ENCODE measurements at places on chromosomes 3 and 15.

DNA sequence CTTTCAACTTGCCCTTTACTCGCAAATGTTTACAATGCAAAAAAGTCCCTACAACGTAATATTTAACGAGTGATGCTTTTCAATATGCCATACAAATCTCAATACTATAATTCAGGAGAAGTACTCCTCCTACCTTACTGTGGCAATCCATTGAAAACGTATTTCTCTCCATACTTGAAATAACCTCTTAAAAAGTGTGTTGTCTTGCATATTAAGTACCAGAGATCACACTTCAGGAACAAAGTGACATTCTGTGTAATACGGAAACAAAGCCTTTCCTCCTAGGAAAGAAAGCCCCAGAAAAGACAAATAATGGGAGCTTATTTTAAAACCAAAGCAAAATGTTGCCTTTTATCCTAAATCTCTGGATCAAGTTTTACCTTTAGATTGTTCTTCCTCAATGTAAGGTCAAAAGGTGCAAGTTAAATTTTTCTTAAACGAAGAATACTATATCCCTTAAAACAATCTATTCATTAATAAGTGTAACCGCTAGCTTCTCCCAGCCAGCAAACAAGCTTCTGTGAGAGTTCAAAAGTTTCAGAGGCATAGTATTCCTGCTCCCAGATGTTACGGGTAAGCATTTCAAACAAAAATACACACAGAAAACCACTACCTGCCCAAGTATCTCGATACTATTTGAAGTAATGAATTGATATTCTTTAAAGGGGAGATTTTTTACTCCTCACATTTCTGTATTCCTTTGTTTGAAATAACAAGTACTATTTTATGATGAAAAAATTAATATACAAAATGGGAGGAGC, 1.7 kb downstream of the TJP1 start:
- DNase-seq = no peak

- no peak for DNase-seq
These were observed 139.4 kb upstream of the SLC7A14 start for GRCh38 chr3:170725285-170725731.

DNA sequence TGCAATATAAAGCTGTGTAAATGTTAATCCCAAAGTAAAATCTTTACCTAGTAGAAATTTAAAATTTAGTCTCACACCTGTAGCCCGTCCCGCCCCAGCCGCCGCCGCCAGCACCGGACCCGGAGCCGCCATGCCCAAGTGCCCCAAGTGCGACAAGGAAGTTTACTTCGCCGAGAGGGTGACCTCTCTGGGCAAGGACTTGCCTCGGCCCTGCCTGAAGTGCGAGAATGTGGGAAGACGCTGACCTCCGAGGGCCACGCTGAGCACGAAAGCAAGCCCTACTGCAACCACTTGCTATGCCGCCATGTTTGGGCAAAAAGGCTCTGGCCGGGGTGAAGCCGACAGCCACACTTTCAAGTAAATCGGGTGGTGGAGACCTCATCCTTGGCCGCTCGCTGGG, 22.1 kb upstream of the TOP2B start:
- no peak for DNase-seq

- no peak for DNase-seq
These were observed 96.5 kb downstream of the LIPC start for GRCh38 chr15:58528188-58528870.

DNA sequence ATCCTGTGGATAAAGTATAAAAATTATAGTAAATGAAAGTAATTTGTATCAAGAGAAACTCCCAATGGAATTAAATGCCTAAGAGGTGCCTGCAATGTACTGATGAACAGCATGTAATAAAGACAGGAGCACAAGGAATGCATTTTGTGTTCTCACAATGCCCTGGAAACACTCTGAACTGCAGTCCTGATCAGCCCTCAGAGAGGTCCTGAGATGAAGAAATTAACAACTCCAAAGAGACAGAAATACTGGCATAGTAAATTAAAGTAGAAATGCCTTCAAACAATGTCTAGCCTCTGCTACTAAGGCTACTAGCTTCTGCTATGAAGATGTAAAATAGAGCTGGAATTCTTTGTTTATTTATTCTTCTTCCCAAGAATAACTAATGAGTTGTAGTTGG, 59.9 kb downstream of the CFAP20DC start:
- no peak for DNase-seq

GRCh38 chr3:40476478-40477470, at the start of gene ZNF619:
TSS of gene ZNF619 (plus strand) at chr3:40477122. CDS start at chr3:40477980, 858 bp downstream.
- peak; percentile 33 for DNase-seq

DNA sequence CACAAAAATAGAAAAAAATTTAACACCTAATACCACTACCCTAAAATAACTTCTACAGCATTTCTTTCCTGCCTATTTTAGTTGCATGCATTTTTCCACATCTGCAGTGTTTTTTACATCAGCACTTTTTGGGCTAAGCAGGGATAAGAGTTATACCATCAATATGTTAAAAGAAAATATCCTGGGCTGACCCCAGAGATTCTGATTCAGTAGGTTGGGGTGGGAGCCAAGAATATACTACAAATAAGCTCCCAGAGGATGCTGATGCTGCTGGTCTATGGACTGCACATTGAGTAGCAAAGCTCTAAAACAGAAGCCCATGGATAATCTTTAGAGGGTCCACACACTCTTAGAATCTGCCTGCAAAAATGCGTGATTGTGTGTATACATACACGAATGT, 14.8 kb downstream of the FYCO1 start:
- no peak for DNase-seq

DNA sequence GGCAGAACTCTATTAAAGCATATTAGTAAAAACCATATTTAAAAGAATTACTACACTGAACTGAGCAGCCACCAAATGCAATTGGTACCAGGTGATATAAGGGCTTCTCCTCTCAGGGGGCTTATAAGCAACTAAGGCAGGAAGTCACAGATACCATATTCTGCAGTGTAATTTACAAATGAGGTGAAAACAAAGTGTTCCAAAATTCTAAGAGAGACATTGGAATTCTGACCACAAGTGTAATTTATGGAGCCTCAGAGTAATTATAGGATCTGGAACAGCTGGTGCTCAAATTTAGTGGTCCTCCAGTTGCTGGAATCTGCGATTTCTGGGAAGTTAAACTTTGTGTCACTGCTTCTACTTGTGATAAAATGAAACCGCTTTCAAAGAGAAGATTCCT, 3.1 kb upstream of the NR1I2 start:
- DNase-seq = no peak

DNA sequence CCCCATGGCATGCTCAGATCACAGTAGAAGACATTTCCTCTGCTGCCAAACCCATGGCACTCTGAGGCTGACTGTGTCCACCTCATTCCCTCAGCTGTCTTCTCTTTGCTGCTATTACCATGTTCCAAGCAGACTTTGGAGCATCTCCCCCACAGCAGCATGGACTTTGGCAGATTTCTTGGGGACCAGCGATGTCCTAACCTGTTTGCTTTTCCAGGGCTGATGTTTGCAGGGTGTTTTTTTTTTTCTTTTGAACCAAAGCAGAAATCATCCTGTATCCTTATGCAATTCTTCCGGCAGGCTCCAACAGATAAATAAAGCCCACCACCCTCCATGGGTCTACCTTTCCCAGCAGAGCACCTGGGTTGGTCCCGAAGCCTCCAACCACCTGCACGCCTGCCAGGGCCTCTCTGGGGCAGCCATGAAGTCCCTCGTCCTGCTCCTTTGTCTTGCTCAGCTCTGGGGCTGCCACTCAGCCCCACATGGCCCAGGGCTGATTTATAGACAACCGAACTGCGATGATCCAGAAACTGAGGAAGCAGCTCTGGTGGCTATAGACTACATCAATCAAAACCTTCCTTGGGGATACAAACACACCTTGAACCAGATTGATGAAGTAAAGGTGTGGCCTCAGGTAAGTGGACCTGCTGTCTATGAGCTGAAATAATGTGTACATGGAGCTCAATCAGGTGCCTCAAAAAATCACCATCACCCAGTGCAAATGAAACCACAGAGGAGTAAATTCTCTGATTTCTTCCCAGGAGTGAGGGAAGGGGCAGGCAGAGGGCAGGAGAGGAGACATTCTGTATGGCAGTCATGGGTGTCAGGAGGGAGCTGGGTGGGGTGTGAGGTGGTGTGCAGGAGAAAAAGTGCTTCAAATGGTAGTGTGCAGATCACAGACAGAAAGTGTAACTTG, at the start of gene AHSG:
TSS of gene AHSG (plus strand) at position 340 of the 916 bp plus-strand sequence. CDS start at position 422, 82 bp downstream.
- no peak for DNase-seq

DNA sequence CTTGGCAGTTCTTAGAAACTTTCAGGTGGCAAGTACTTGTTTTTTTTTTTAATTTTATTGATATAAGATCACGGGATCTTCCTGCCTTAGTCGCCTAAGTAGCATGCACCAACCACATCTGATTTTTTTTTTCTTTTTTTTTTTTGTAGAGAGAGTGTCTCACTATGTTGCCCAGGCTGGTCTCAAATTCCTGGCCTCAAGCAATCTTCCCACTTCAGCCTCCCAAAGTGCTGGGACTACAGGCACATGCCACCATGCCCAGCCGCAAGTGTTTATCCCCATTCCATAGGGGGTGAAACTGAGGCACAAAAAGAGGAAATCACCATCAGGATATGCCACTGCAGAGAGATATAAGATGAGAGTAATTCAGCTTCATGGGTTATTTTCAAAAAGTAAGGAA, 102.9 kb downstream of the IGF2BP2 start:
- no peak for DNase-seq

DNA sequence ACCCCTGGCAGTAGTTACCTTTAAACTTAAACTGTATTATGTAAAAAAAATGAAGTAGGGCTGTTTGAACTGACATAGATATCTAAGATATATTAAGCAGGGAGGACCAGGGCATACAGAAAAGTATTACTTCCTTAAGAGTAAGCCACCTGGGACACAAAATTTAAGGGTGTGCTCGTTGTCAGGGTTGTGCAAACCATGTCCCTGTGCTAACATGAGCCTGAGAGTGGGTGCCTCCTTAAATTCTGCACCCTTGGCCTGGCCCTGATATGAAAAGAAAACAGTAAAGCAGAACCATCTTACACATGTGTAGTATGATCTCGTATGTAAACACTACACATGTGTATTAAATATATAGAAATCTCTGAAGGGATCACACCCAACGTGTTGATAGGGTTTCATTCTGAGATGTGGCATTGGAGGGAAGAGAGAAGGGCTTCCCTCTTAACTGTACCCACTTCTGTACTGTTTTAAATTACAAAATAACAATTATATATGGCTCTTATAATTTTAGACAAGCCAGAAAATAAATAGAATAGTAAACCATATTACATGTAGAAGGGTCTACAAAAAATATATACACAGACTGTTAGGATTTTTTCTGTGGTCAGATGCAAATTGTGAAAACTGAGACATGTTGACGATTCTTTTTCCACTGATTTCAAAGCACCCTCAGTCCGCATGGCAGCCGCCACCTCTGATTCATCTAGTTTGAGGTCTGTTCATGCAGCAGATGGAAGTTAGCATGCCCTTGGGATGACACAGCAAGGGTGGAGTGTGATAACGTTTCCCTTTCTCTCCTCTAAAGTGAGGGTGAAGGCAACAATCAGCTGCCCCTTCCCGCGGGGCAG, 400.8 kb upstream of the PROK2 start:
- no peak for DNase-seq

DNA sequence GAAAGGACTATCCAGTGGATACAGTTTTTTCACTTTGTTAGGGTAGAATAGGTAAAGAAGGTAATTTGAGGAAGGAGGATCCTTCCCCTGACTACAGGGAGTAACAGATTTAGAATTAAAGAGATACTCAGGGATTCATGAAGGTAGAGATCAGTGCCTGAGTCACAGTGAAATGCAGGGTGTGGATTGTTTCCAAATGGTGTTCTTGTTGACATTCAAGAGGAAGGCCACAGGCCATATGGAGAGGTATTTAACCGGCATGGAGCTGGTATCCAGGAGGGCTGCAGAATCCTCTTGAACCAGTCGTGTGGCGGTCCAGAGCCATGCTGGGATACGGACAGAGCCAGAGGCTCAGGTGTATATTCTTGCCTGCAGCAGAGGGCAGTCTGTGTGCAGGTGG, 28.2 kb downstream of the GYG1 start:
- no peak for DNase-seq

DNA sequence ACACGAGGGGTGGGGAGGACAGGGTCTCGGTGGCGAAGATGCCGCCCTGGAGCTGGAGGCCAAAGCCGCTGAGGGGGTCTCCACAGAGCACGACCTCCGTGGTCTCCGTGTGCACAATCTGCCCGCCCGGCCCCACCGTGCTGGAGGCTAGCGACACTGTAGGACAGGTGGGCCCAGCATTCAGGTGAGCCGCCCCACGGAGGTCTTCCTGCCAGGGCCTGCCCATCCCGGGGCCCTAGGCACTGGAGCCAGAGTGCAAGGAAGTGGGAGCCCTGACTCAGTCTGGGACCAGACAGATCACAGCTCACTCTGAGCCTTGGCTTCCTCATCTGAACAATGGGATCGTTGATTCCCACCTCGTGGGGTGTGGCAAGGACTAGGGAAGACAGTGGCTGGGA, 25.8 kb downstream of the GRIP2 start:
- DNase-seq = no peak

GRCh38 chr3:9250236-9250635, 790 bp upstream of the SRGAP3 start:
- no peak for DNase-seq

- no peak for DNase-seq
These were observed 200.8 kb upstream of the IL12A start for GRCh38 chr3:159787794-159788205.

- no peak for DNase-seq
These were observed 600.3 kb downstream of the OTOL1 start for GRCh38 chr3:162096874-162097273.

- no peak for DNase-seq
These were observed 541.3 kb upstream of the KCNMB2 start for GRCh38 chr3:177994976-177995375.

GRCh38 chr3:115072265-115073021, 74.6 kb downstream of the ZBTB20 start:
- no peak for DNase-seq

GRCh38 chr3:131616719-131617118, 113.9 kb upstream of the MRPL3 start:
- no peak for DNase-seq

- DNase-seq = no peak
These were observed 375.8 kb downstream of the TIGIT start for GRCh38 chr3:114669614-114670013.

- no peak for DNase-seq
These were observed 565.3 kb upstream of the ROBO2 start for GRCh38 chr3:76474632-76475031.

DNA sequence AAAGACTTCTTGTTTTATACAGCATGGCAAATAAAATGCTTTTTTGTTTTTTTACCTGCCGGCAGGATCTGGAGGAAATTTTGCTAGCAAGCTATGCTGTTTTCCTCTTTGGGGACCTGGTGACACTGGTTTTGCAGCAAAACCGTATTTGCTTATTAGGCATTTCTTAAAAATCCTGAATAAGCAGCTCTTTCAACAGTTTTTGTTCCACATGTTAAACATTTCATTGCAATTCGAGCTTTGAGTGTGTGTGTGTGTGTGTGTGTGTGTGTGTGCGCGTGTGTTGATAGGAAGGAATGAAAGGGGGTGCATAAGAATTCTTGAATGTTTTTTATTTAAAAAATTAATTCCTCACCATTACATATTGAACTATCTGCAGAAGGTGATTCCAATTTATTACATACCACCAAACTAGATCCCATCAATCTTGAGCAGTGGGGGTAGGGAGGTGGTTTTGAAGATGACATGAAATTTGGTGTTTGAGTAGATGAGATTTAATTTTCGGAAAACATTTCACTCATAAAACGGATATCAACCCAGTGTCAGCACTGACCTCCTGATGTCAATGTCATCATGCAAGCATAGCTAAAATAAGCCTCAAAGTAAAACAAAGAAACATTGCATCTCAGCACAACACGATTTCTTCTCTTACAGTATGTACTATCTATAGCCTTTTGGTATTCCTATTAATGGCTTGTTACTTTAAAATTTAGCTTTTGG, 17.3 kb downstream of the ZBTB38 start:
- no peak for DNase-seq

All from caudate nucleus (tissue), 63 donors.